ENCODE measurements at places on chromosomes 2 and 18.

DNA sequence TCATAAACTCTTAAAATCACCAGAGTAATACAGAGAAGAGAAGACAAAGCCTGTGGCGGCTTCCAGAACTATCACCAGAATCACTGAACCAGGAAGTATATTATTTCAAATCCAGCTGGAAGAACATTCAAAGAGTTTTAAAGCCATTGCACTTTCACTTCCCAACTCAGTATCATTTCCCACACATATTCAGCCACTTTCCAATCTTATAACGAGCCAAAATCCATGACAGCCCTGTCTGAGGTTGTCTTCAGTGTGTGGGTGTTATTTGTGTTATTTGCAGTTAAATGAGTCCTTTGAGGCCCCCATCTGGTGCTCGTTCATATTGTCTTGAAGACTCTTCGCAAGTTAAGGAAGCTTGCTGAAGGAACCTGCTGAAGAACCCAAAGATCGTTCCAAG, 559.9 kb downstream of the TSN start:
- DNase-seq = no peak

DNA sequence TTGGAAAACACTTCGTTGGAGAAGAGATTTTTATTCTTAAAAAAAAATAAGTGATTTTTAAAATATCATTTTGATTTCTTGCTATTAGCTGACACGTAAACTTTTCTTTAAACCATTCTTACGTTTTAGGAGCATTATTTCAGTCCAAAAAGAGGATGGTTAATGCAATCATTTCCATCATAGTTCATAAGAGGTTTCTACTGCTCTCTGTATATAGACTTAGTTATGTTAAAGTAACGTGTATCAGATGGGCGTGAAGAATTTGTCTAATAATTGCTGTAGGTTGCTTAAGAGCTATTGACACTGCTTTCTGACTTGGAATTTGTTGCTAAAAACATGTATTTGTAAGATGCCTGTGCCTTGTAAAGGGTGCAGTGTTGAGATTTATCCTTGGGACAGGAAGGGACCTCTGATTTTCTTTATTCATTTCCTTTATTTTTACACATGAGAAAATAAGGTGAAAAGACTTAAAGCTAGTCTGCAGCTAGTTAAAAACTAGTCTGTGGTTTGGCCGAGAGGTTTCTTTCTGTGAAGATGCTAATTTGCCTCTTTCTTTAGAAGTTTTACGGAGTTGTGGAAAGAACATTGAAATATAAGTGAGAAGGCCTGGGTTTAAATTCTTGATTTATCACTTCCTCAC, 2.9 kb downstream of the ANKRD12 start:
- no peak for DNase-seq

- no peak for DNase-seq
Measured at GRCh38 chr2:69483696-69484095, 46.5 kb upstream of the NFU1 start.

DNA sequence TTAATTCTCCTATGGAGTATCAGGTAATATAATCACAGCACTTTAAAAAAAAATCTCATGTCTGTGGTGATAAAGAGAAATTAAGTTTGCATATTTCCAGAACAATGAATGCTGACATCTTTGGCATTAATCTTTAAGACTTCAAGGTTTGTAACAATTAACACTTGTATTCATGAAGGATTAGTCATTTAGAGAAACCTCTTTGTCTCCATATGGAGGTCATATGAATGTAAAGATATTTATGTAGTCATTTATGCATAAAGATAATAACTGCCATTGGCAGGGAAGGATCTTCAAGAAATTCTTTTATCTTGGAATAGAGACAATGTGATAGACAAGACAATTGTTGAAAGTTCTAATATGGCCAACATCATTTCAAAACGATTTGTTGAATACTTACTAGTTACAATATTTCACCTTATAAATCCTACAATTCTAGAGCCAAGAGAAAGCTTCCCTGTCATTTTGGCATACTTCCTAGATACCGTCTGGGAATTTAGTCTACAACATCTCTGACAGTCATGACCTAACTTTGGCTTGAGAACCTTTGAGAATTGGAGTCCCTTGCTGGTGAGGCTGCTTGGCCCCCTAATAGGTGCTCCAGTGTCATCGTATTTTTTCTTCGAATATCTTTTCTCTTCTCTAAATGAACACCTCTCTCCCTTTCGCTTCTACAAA, 33.6 kb downstream of the RASGRP3 start:
- no peak for DNase-seq

DNA sequence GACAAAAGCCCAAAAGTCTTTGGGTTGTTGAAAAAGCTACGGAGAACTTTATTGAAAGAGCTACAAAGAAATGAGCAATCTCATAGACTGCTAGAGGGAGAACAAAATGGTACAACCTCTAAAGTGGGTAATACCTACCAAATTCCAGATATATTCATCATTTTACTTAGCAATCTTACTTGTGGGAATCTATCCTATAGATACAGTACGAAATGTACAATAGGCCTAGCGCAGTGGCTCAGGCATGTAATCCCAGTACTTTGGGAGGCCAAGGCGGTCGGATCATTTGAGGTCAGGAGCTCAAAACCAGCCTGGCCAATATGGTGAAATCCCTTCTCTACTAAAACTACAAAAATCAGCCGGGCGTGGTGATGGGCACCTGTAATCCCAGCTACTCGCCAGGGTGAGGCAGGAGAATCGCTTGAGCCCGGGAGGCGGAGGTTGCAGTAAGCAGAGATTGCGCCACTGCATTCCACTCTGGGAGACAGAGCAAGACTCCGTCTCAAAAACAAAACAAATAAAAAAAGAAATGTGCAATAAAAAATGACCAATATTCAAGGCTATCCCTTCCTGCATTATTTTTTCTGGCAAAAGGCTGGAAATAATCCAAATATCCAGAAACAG, 10.1 kb downstream of the EXOC6B start:
- no peak for DNase-seq

DNA sequence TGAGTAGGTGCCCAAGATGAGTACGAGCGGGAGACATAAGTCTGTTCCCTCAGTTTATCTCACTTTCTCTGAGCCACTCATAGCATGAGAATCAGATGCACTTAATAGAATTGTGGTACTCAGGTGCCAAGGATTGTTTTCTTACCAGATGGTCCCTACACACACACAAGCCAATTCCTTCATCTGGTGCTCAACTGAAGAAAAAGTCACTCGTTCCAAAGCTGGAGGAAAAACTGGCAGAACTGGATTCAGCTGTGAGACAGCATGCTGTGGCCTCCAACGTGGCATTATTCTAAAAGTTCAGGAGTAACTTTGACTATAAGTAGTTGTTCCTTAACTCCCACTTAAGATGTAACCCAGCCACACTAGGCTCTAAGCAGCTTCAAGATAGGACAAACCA, 33.4 kb upstream of the ABCA12 start:
- no peak for DNase-seq

DNA sequence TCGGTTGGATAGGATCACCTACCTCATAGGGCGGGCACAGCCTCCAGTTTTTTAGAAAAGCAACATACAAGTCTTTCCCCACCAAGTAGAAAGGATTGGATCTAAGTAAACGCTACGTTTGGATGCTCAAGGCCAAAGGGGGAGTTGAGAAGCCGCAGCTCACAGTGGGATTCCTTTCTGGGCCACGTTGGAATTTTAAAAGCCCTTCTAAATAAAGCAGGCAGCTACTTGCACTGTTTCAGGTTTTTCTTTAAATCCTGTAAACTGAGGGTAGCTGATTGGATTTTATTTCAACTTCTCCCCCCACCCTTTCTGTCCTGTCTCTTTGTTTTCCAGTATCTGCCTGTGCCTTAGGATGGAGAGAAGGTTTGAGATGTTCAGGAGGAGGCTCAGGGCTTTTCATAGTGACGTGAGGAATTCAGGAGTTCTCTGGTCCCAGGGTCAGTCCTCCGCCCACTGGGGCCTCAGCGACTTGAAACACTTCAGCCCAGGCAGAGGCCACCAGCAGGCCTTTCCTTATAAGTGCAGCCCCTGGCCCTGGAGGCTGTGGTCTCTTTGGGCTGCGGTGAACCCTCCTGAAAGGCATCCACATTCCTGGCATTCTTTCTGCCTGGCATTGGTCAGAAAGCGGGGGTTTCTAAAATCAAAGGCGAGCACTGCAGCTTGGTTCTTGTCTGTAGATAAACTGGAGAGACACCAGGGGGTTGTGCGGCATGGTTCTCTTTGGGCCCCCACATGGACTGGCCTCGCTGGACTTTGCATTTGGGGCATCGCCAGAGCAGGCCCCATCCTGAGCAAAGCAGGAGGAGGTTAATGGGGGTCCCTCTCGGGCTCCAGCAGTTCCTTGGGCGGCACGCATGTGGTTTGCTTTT, 44.5 kb downstream of the SH3BP4 start:
- DNase-seq = no peak

- DNase-seq = no peak
Measured at GRCh38 chr2:175500255-175500654, 318.7 kb upstream of the ATP5MC3 start.

GRCh38 chr18:79315596-79315995, 80.1 kb upstream of the NFATC1 start:
- no peak for DNase-seq

DNA sequence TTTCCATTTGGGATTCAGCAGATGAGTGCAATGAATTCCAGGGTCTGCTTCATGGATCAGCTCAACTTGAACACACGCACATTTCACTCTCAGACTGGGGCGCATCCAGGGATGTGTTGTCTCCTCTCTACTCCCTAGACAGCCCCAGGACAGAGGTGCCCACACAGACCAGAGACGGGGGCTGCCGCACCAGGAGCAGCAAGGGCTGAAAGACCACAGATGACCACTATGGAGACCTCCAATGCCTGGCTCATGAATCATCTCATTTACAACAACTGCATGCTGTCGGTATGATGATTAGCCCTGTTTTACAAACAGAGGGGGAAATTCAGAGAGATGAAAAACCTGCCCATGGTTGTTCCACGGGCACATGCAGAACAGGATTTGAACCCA, 63.1 kb downstream of the CYP26B1 start:
- DNase-seq = no peak

DNA sequence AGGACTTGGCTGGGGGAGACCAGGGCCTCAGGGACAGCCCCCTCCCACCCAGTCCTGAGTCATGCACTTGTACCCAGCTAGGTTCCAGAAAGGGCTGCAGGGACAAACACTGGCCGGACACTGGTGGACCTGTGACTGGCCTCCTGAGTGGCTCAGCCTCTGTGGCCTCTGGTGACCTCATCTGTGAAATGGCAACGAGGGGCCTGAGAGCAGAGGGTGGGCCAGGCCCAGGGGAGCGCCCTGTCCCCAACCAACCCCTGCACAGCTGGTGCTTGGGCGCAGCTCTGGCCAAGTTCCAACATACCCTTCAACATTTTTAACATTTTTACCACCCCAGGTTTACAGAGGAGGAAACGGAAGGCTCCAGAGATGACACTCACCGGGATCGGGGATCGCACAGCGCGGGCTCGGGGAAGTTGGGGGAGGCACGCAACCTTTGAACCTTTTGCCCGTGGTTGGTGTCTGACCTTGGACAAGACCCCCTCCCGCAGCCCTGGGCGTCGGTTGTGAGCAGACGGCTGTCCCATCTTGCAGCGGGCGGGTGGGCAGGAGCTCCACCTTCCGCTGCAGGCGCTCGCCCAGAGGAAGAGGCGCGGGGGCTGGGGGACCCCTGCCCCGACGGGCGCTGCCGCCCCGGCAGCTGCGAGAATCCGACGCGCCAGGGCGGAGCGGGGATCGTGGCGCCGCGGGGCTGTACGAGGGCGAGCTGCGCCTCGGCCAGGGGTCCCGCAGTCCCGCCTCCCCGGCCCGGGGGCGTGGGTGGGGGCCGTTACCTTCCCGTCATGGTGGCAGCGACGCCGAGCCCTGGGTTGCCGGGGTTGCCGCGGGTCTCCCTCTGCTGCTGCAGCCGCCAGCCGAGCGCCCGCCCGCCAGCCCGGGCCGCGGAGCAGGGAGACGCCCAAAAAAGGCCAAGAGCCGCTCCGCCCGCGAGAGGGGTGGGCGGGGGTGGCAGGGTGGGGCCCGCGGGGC, 805 bp downstream of the LIMS2 start:
- no peak for DNase-seq

DNA sequence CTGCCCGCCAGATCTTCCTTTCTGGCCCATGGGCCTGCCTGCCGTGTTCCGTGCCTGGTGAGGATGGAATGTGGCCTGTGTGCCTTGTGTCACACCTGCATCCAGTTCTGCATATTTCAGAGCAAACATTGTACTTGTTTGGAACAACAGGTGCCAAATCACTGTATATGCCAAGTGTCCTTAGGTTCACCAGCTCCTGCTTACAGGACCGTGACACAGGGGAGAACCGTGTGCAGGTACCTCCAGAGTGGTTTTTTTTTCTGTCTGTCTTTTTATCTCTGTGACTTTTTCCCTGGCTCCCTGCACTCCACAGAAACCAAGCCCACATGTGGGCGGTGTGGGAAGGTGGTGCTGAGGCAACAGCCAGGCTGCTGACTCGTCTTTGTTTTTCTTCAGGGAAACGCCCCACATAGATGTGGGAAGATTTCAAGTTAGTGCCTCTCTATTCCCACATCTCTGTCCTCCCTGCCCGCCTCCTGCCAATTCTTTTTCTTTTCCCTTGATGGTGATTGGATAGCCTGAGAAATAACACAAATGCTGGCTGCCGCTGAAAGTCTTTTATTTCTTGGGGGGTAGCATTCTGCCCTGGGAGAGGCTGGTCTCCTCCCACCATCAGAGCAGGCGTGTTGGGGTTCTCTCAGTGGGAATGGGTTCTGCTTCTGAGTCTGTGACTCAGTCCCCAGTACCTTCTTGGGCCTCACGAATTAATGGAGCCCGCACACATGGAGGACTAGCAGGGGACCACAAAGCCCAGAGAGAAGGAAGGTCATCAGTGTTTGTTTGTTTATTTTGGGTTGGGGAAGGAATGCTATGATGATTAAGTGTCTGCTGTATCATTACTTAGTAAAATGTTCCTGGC, 21.4 kb downstream of the GRHL1 start:
- DNase-seq = no peak

- no peak for DNase-seq
Measured at GRCh38 chr2:176407706-176408105, 138.5 kb downstream of the MTX2 start.

DNA sequence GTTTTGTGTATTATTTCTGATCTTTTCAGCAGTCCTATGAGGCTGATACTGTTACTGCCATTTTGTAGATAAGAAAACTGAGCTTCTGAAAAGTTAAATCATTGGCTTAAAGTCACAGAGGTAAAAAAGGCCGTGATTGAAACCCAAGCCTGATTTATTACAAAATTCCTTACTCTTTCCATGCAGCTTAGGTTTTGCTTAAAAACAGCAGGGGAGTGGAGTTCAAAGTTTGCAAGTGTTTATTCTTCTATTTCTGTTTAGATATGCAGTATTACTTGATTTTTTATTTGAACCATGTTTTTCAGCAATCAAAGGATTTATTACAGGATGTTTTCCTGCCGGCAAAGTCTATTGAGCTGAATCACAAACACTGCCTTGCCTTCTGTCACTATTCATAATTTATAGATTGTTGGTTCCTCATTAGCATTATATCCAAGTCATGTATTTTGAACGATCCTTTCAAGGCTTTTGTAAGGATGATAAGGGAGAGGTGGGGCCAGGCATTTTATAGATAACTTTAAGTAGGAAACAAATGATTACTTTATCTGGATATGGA, 31.9 kb upstream of the MSTN start:
- peak; percentile 21 for DNase-seq

- no peak for DNase-seq
Measured at GRCh38 chr2:66836851-66837250, 401.9 kb downstream of the MEIS1 start.

- DNase-seq = no peak
Measured at GRCh38 chr2:58460670-58461069, 219.5 kb upstream of the FANCL start.

Measured in large intestine (tissue), 12 donors.